Amniotic epithelial cell (primary cell): ENCODE measurements at places on chromosomes 1 and 21.

DNA sequence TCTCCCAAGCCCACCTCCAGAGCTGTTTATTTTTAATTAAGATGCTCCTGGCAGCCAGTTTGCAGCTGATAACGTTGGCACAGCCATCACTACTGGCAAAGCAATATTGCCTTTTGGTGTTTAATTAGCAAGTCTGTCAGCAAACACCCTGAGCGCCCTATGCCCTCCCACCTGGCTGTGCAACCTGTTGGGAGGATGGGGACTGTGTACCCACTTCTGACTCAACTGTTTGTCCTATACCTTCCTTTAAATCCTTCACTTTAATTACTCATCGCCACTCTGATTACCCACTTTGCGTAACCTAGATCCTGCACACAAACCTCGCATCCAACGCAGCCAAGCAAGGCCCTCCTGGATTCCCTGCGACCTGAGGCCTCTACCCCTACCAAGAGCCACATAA is 67.1 kb downstream of the BCAR3 start:
- DNase-seq = peak; percentile 40

DNA sequence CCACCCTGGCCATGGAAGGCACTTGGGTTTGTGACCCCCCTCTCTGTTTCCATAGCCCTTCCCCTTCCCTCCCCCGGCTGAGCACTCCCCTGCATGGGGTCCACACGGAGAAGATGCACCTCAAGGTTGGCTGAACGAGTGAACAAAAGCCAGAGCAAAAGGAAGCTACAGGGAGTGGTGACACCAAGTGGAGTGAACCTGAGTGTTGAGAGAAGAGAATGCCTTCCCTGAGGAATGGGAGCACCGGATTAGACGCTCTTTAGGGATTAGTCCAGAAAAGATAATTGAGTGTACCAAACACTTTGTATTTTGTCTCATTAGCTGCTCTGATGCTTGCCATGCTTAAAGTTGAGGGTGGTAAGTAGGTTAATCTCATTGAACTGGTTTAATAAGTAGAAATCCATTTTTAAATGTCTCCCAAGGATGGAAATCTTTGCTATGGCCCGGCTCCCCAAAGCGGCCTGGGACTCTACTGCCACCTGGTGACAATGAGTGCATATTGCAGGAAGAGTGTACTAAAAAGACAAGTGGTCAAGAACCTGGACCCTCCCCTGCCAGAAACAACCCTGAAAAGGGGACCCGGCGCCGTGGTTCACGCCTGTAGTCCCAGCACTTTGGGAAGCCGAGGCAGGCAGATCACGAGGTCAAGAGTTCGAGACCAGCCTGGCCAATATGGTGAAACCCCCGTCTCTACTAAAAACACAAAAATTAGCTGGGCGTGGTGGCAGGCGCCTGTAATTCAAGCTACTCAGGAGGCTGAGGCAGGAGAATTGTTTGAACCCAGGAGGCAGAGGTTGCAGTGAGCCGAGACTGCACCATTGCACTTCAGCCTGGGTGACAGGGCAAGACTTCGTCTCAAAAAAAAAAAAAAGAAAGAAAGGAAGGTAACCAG is 150.6 kb upstream of the ZC3H12A start:
- peak; percentile 3 for DNase-seq

DNA sequence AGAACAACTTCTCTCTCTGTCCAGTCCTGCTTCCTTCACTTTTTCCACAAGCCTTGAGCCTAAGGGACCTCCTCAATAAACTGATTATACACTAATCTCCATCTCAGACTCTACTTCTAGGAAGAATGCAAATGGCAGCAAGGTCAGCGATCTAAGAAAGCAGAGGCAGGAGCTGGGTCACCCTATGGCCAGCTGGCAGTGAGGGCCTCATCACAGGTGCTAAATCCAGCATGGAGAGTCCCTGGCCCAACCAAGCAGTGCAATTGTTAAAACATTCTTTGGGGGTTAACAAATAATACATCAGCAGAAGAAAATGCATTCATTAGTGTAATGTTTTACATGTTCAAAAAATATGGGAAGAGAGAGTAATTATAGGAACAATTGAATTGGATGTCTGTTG is 416.0 kb downstream of the SIPA1L2 start:
- DNase-seq = no peak

GRCh38 chr1:244028701-244029100 is 22.4 kb upstream of the ZBTB18 start:
- no peak for DNase-seq

DNA sequence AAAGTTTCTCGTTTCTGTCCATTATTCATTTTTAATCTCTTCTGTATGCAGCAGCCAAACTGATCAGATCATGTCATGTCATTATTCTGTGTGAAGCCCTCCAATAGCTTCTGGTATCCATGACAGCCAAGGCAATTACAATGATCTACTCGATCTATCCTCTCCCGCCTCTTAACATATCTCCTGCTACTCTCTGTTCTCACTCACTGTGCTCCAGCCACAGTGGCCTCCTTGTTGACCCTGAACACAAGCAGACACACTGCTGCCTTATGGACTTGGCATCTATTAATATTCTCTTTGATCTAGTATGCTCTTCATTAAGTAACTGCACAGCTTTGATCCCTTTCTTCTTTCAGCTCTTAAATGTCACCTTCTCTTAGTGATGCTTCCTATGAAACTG is 59.5 kb downstream of the TPR start:
- DNase-seq = no peak

- peak; percentile 93 for DNase-seq
Measured at GRCh38 chr1:201585901-201586300, 47.0 kb downstream of the NAV1 start.

DNA sequence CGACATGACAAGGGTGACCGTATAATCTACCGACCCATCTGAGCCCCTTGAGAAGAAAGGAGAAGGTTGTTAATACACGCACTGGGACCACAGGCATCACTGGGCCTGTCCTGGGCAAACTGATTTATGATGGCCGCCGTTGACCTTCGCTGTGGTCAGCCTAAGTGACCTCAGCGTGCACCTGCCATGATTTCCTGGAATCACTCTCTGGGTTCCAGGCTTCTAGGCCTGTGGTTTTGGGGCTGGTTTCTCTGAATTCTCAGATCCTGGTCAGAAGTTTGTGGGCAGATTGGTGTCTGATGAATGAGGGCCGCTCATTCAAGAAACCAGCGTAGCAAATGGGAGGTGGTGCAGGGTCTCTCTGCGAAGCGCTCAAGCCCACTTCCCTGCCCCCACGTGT is 64.0 kb downstream of the SIK1 start:
- DNase-seq = no peak

DNA sequence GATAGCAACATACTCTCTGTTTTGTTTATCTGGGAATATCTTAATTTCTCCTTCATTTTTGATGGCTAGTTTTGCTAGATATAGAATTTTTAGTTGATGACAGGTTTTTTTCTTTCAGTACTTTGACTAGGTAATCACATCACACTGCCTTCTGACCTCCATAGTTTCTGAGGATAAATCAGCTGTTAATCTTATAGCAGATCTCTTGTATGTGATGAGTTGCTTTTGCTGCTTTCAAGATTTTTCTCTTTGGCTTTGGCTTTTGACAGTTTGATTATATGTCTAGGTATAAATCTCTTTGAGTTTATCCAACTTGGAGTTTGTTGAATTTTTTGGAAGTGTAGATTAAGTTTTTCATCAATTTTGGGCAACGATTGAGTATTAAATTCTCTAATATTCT is 142.6 kb downstream of the ZNF644 start:
- DNase-seq = peak; percentile 35

- DNase-seq = no peak
Measured at GRCh38 chr1:171798311-171798710, 16.9 kb downstream of the METTL13 start.

- peak; percentile 80 for DNase-seq
Measured at GRCh38 chr21:41956926-41957729, 3.3 kb upstream of the C2CD2 start.

GRCh38 chr21:39073063-39073462 is 110.2 kb downstream of the PSMG1 start:
- no peak for DNase-seq

GRCh38 chr1:87030740-87031690 is 116.6 kb downstream of the HS2ST1 start:
- no peak for DNase-seq

GRCh38 chr1:241225741-241226140 is 131.3 kb downstream of the RGS7 start:
- DNase-seq = no peak

- DNase-seq = peak; percentile 22
Measured at GRCh38 chr1:77218477-77219165, 609 bp downstream of the PIGK start.

GRCh38 chr1:229838204-229838603 is 212.2 kb downstream of the URB2 start:
- DNase-seq = no peak

- DNase-seq = no peak
Measured at GRCh38 chr1:245520611-245521010, 365.8 kb downstream of the KIF26B start.

- no peak for DNase-seq
Measured at GRCh38 chr1:209387969-209388329, 195.6 kb upstream of the CAMK1G start.

DNA sequence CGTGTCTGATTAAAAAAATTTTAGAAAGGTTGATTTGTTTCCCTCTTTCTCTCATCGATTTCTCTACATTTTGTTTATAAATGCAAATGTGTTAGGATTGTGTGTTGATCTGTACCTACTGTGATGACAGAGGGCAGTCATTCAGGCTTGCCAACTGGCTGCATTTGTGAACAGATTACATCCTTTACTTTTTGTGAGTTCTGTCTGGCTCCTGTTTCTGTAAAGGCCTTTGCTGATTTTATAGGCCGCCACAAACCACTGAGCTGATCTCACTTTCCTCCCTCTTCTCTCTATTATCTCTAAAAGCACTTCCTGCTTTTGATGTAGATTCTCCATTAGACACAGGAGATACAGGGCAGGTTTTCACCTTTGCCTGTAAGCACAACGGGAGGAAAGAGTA is 106.8 kb downstream of the ESRRG start:
- no peak for DNase-seq

- DNase-seq = no peak
Measured at GRCh38 chr21:42405064-42406013, 1.6 kb downstream of the UBASH3A start.

DNA sequence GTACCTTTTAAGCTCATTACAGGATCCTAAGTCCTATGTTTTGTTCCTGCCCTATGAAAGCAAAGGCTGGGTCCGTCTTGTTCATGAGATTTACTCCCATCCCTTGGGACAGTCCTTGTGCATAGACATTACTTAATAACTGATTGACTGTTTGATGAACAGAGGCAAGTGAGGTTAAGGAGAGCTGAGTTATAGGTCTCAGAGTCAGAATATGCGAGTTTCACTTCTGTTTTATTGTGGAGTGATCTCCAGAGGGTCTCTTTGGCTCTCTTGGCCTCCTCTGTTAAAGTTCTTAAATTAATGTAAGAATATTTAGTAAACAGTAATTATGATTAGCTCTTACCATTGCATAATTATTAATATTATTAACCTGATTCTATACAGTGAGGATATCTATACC is 52.6 kb downstream of the BRINP2 start:
- DNase-seq = no peak

DNA sequence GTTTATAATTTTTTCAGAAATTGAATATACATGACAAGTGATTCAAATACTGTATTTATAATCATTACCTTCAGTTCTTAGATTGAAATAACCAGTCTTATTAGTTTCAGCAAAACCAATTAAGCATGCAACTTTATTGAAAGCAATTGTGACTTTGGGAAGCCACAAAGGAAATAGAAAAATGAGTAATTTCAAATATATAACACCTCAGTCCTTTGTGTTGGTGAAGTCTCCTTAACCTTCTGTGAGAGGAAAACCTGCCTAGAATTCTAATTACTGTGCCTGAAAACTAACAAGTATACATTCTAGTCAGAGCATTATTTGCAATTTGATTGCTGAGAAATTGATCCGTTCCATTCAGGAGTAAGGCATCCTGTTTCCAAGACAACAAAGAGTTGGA is 95.8 kb downstream of the S1PR1 start:
- no peak for DNase-seq

- no peak for DNase-seq
Measured at GRCh38 chr1:9827558-9828185, 3.9 kb upstream of the CLSTN1 start.

GRCh38 chr1:225762002-225762441 is 15.6 kb upstream of the SRP9 start:
- DNase-seq = peak; percentile 36

- DNase-seq = no peak
Measured at GRCh38 chr1:3507636-3508275, 53.3 kb downstream of the ARHGEF16 start.

- DNase-seq = no peak
Measured at GRCh38 chr1:224980181-224980580, 50.7 kb downstream of the DNAH14 start.

DNA sequence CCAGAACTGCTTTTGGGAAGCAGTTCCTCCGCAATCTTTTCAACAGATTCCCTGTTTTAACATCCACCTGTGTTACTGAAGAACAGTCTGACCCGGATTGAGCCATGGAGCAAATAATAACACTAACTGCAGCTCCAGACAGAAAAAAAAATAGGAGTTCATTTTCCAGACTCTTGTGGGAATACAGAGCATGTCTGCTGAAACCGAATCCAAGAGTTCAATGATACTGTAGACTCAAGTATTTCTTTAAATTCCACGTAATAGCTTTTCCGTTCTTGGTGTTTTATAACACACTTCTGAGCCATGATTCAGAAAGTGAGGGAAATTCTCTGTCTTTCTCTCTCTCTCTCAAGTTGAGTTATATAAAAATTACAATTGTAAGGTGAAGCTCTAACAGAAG is 60.6 kb downstream of the DDAH1 start:
- no peak for DNase-seq

- peak; percentile 72 for DNase-seq
Measured at GRCh38 chr1:160640359-160641123, 6.3 kb downstream of the SLAMF1 start.
